ENCODE measurements at places on chromosomes 2 and 18. TPM values are rescaled to one million over a fixed set of nuclear protein-coding genes. Genes with fewer than 3 reads are reported as not detected.

Gene PKDCC
- polyA plus RNA-seq, result 117 TPM

Gene SMIM21
- not detected for polyA plus RNA-seq

Gene TMEM37
- polyA plus RNA-seq, result 8.3 TPM

Gene FHL2
- polyA plus RNA-seq, result 66.8 TPM

Gene CPSF3
- 33.4 TPM for polyA plus RNA-seq

Gene KYNU
- polyA plus RNA-seq, result 0.67 TPM

Gene C2orf66
- polyA plus RNA-seq, result 0.14 TPM

Gene EMX1
- 0.08 TPM for polyA plus RNA-seq

Gene VRK2
- 13.1 TPM for polyA plus RNA-seq

Gene CETN1
- polyA plus RNA-seq, result not detected

Gene LIMS4
- 3.8 TPM for polyA plus RNA-seq

Gene MAP3K19
- not detected for polyA plus RNA-seq

Gene IHH
- not detected for polyA plus RNA-seq

Gene SKOR2
- not detected for polyA plus RNA-seq

Gene WDR7
- polyA plus RNA-seq, result 8.9 TPM

Gene DYNAP
- 0.10 TPM for polyA plus RNA-seq

Gene EFEMP1
- 29.9 TPM for polyA plus RNA-seq

Gene C2orf15
- 0.37 TPM for polyA plus RNA-seq

Gene DNER
- 2.2 TPM for polyA plus RNA-seq

Gene NYAP2
- polyA plus RNA-seq, result 0.34 TPM

Gene SP5
- 7.2 TPM for polyA plus RNA-seq

Gene RGPD8
- polyA plus RNA-seq, result 2.3 TPM

Gene RFX8
- 2.1 TPM for polyA plus RNA-seq

Gene MEIS1
- polyA plus RNA-seq, result 11.7 TPM

Gene CYTIP
- polyA plus RNA-seq, result 0.62 TPM

Gene BOLL
- 1.6 TPM for polyA plus RNA-seq

Gene METTL4
- polyA plus RNA-seq, result 10.7 TPM

Gene COL4A3
- polyA plus RNA-seq, result 0.16 TPM

Gene MYOM1
- 731 TPM for polyA plus RNA-seq

Gene OTX1
- polyA plus RNA-seq, result not detected

Gene DTNA
- 90.1 TPM for polyA plus RNA-seq

Gene EDAR
- polyA plus RNA-seq, result 0.08 TPM

Gene FBXO36
- 2.6 TPM for polyA plus RNA-seq

Gene IL37
- not detected for polyA plus RNA-seq

Gene ITPRID2
- polyA plus RNA-seq, result 56.1 TPM

Gene PLEK
- polyA plus RNA-seq, result 4.1 TPM

Gene ABCG5
- polyA plus RNA-seq, result 0.05 TPM

Data from forelimb muscle (tissue), 1 donor.